Activated CD4-positive, alpha-beta T cell treated with anti-CD3 and anti-CD28 coated beads, Interleukin-2, amount 10 ng/mL, durations not matched to agents 7 days and 5 days (primary cell): ENCODE measurements at places on chromosomes 6 and 20.

- H3K27ac ChIP-seq: no peak overlapping the region
- H3K27me3 ChIP-seq: peaks cover 6% of the 10 kb centered on the region
- DNase-seq: no peak
- no peak overlapping the region for H3K4me3 ChIP-seq
Observed at GRCh38 chr6:110949679-110950285, 8.7 kb upstream of the GTF3C6 start.

GRCh38 chr20:63706027-63706695 lies 1.6 kb downstream of the ARFRP1 start:
- H3K36me3 ChIP-seq: peaks cover 49% of the 10 kb centered on the region
- peak overlapping the region; percentile 87 for H3K27ac ChIP-seq
- H3K4me3 ChIP-seq: peak overlapping the region; percentile 89
- H3K27me3 ChIP-seq: no peaks in the 10 kb centered on the region
- peaks cover 43% of the 10 kb centered on the region for H3K4me1 ChIP-seq

- no peaks in the 10 kb centered on the region for H3K36me3 ChIP-seq
- H3K4me3 ChIP-seq: no peak overlapping the region
- H3K27ac ChIP-seq: no peak overlapping the region
- no peak for DNase-seq
- peaks cover 2% of the 10 kb centered on the region for H3K27me3 ChIP-seq
Observed at GRCh38 chr6:89200706-89201215, 16.4 kb downstream of the GABRR1 start.

- peak overlapping the region; percentile 68 for H3K4me3 ChIP-seq
- H3K27ac ChIP-seq: peak overlapping the region; percentile 95
- DNase-seq: no peak
Observed at GRCh38 chr20:53828088-53828681, 234.5 kb upstream of the ZNF217 start.

- no peak overlapping the region for H3K4me3 ChIP-seq
- H3K4me1 ChIP-seq: peaks cover 19% of the 10 kb centered on the region
- no peaks in the 10 kb centered on the region for H3K36me3 ChIP-seq
- H3K27ac ChIP-seq: no peak overlapping the region
- H3K27me3 ChIP-seq: no peaks in the 10 kb centered on the region
Observed at GRCh38 chr6:44176762-44177509, 18.3 kb downstream of the CAPN11 start.

DNA sequence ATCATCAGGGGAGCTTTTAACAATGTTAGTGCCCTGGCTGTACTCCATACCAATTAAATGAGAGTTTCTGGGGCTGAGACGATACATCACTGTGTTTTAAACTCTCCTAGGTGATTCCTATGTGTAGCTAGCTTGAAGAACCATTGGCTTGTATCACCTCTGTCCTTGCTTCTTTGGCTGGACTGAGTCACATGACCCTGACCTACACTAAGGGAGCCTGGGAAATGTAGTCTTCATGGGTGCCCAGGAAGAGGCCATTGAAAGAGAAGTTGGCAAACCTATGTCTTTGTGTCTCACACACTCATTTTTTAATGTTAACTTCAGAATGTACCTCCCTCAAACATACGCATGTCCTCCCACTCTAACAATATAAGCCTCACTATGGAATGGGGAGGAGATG lies 506.6 kb downstream of the DHX35 start:
- H3K27me3 ChIP-seq: no peaks in the 10 kb centered on the region
- no peaks in the 10 kb centered on the region for H3K4me1 ChIP-seq
- no peak overlapping the region for H3K27ac ChIP-seq
- no peak for DNase-seq

DNA sequence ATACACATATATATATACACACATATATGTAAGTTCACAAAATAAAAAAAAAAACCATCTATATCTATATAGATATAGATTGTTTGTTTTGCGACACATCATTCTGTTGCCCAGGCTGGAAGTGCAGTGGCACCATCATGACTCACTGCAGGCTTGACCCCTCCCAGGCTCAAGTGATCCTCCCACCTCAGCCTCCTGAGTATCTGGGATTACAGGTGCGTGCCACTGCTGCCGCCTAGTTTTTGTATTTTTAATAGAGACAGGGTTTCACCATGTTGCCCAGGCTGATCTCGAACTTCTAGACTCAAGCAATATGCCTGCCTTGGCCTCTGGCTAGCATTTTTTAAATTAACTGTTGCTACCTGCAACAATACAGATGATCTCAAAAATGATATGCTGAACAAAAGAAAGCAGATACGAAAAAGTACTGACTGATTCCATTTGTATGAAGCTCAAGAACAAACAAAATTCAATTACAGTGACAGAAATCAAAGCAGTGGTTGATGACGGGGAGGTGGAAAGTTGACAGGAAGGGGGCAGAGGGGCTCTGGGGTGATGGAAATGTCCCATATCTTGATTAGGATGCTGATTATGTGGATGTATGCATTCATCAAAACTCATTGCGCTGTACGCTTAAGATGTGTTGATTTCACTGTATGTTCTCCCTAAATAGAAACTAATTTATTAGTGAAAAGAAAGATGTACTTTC lies 49.6 kb downstream of the ATXN1 start:
- peak overlapping the region; percentile 57 for H3K4me3 ChIP-seq
- H3K27ac ChIP-seq: peak overlapping the region; percentile 86
- H3K27me3 ChIP-seq: no peaks in the 10 kb centered on the region
- peaks cover 8% of the 10 kb centered on the region for H3K36me3 ChIP-seq

GRCh38 chr6:100809346-100809745 lies 71.8 kb downstream of the ASCC3 start:
- H3K4me1 ChIP-seq: peaks cover 6% of the 10 kb centered on the region
- no peak for DNase-seq
- H3K36me3 ChIP-seq: peaks cover 13% of the 10 kb centered on the region
- H3K4me3 ChIP-seq: no peak overlapping the region
- no peak overlapping the region for H3K27ac ChIP-seq

DNA sequence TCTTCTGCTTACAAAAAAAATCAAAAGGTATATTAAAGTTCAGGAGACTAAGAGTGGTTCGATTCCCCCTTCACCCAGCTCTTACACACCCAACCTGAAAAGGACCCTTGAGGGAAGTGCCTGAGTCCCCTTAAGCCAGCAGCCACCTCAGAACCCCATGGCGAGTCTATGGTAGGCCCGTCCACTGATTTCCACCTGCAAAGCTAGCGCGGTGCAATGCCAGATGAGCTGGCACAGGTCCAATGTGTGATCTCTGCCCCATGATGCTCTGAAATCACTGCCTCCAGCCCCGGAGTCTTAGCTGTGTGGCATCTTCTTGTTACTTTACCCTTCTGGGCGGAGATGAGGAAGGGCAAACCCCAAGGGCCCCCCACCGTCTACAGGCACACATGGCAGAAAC lies 109.3 kb downstream of the SMOC2 start:
- H3K27ac ChIP-seq: no peak overlapping the region
- DNase-seq: no peak
- H3K4me1 ChIP-seq: no peaks in the 10 kb centered on the region

DNA sequence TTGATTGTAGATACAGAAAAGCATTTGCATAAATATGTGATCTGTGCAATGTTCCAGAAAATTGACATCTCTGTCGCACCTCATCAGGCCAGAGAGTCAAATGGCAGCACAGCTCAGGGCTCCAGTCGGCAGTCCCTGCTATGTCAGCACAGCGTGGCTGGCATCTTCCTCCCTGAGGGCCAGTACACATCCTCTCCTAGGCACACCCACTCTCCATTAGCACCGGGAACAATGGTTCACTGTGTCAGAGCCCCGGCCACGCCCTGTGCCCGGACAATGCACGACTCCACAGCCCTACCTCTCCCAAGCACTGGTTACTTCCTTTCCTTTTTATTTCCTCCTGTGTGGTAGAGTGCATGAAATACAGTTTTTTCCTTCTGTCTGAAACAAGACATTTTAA lies 114.9 kb downstream of the FOXC1 start:
- no peak overlapping the region for H3K27ac ChIP-seq
- no peaks in the 10 kb centered on the region for H3K36me3 ChIP-seq
- no peaks in the 10 kb centered on the region for H3K27me3 ChIP-seq
- no peaks in the 10 kb centered on the region for H3K4me1 ChIP-seq
- DNase-seq: no peak

DNA sequence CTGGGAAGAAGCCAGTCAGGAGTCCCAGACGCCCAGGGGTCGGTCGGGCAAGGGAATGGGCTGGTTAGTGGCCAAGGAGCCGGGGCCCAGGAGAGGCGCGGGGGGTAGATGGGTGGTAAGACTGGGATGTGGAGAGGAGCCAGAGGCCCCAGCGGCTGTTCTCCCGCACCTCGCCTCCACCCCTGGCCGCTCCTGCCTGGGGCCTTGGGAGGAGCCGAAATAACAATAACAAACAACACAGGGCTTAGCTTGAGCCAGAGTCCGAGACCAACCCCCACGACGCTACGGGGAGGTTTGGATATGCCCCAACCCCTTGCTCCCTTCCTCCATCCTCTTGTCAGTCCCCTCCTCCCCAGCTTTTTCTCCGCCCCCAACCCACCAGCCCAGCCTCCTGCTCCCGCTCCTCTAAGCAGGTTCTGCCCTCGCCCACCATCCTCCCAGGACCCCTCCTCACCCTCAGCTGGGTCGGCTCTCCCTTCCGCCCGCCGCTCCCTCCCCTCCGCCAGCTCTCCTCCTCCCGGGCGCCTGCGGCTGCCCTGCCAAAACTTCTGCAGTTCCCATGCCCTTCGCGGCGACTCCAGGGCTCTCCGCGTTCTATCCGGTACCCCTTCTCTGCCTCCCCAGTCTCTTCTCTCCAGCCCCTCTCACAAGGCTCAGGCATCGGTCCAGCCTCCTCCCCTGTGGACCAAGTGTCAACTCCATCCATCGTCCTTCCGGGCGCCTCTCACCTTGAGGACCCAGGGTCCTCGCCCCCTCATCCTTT lies 1.1 kb downstream of the RNF39 start:
- no peak for DNase-seq
- H3K27me3 ChIP-seq: peaks cover 76% of the 10 kb centered on the region
- peaks cover 25% of the 10 kb centered on the region for H3K36me3 ChIP-seq
- H3K4me3 ChIP-seq: peak overlapping the region; percentile 18
- no peak overlapping the region for H3K27ac ChIP-seq

- no peaks in the 10 kb centered on the region for H3K27me3 ChIP-seq
- no peak overlapping the region for H3K4me3 ChIP-seq
- peaks cover 14% of the 10 kb centered on the region for H3K36me3 ChIP-seq
Observed at GRCh38 chr6:75281653-75282052, 2.9 kb downstream of the TMEM30A start.

DNA sequence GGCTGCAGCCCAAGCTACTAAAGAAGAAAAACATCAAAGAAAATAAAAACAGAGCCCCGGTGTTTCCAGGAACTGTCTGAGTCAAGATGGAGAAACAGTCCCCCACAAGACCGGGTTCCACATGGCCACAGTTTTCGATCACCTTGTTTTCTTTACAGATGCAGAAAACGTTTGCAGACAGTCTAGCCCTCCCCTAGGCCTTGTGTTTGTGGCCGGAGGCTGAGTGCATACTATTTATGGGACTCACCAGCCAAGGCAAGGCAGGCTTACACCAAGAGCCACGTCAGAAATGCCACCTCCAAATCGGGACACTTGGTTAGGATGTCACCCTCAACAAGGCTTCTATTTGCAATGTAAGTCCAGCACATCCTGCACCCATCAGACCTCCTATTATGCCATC lies 97.3 kb downstream of the BMP7 start:
- no peaks in the 10 kb centered on the region for H3K27me3 ChIP-seq
- no peak for DNase-seq
- no peaks in the 10 kb centered on the region for H3K36me3 ChIP-seq
- H3K4me1 ChIP-seq: no peaks in the 10 kb centered on the region

- peaks cover 39% of the 10 kb centered on the region for H3K36me3 ChIP-seq
- no peak overlapping the region for H3K4me3 ChIP-seq
- H3K27ac ChIP-seq: no peak overlapping the region
- DNase-seq: no peak
Observed at GRCh38 chr6:53086302-53086701, 21.1 kb downstream of the FBXO9 start.

DNA sequence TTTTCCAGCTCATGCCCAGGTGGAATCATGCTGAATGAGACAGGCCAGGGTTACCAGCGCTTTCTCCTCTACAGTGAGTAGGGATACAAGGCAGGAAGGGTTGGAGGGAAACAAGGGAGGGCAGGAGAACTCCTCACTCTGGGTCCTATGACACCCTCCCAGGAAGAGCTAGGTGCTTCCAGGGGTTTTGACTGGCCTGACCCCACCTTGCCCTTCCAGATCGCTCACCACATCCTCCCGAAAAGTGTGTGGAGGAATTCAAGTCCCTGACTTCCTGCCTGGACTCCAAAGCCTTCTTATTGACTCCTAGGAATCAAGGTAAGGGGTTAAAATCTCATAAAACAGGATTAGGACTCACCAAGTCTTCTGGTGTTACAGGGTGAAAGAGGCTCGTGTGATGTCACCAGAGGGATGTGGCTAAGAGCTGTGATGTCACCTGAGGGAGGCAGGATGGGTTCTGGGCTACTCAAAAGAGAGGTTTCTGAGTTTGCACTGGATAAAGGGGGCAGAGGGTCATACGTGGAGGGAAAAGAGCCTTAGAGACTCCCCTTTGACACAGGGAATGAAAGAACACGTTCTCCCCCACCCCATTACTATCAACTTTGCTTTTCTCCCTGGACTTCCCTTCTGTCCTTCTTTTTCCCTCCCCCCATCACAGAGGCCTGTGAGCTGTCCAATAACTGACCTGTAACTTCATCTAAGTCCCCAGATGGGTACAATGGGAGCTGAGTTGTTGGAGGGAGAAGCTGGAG lies 1.9 kb downstream of the APOM start:
- H3K4me3 ChIP-seq: peak overlapping the region; percentile 31
- peaks cover 55% of the 10 kb centered on the region for H3K36me3 ChIP-seq
- no peaks in the 10 kb centered on the region for H3K27me3 ChIP-seq
- peak; percentile 45 for DNase-seq
- peaks cover 70% of the 10 kb centered on the region for H3K4me1 ChIP-seq
- H3K27ac ChIP-seq: peak overlapping the region; percentile 61

DNA sequence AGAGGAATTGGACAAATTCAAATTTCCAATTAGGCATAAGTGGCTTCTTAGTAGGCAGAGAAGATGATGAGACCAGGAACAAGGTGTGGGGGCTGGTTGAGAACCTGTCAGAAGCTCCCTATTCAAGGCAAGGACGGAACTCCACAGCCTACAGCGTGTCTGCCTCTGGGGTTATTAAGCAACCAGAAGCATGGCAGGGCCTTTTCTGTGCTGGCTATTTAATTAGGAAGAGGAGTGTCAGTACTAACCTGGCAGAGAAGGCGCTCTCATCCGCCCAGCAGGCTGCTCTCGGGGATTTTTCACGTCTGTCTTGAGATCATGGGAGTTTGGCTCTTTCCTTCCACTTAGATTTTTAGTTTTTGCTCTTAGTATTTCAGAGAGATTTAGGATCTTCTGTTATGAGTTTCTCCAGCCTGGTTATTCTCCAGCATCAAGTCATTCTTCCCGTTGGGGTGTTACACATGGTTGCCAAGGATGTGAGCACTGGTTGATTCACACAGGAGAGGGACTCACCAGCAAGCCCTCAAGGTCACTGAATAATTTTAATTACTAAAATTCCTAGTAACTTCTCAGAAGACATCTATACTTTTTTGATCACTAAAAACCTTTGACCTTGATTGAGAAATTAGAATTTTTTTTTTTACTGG lies 23.9 kb downstream of the ADTRP start:
- no peaks in the 10 kb centered on the region for H3K27me3 ChIP-seq
- H3K4me1 ChIP-seq: peaks cover 5% of the 10 kb centered on the region
- no peak overlapping the region for H3K27ac ChIP-seq

GRCh38 chr6:45574885-45575284 lies 197.2 kb upstream of the SUPT3H start:
- DNase-seq: no peak
- peaks cover 21% of the 10 kb centered on the region for H3K4me1 ChIP-seq
- H3K27ac ChIP-seq: no peak overlapping the region
- no peak overlapping the region for H3K4me3 ChIP-seq
- H3K27me3 ChIP-seq: no peaks in the 10 kb centered on the region
- no peaks in the 10 kb centered on the region for H3K36me3 ChIP-seq
